ENCODE measurements at places on chromosomes 16 and 17.
A peak's percentile ranks its signal among the peaks of the same experiment; 100 is the strongest.

GRCh38 chr16:19589771-19590302 lies 34.3 kb downstream of the VPS35L start:
- H3K4me3 ChIP-seq = no peak overlapping the region
- no peak overlapping the region for H3K27ac ChIP-seq
- no peaks in the 10 kb centered on the region for H3K4me1 ChIP-seq
- no peak for DNase-seq

- H3K27me3 ChIP-seq = peaks cover 50% of the 10 kb centered on the region
- DNase-seq = peak; percentile 46
- peak within 1 kb of the TSS; percentile 40 for H3K4me3 ChIP-seq
- H3K4me1 ChIP-seq = peaks cover 21% of the 10 kb centered on the region
Observed at GRCh38 chr17:49575679-49576087, at the start of gene NXPH3. Gene NXPH3, plus strand, starts transcription at chr17:49575871. Its CDS starts 349 bp downstream, at chr17:49576220.

DNA sequence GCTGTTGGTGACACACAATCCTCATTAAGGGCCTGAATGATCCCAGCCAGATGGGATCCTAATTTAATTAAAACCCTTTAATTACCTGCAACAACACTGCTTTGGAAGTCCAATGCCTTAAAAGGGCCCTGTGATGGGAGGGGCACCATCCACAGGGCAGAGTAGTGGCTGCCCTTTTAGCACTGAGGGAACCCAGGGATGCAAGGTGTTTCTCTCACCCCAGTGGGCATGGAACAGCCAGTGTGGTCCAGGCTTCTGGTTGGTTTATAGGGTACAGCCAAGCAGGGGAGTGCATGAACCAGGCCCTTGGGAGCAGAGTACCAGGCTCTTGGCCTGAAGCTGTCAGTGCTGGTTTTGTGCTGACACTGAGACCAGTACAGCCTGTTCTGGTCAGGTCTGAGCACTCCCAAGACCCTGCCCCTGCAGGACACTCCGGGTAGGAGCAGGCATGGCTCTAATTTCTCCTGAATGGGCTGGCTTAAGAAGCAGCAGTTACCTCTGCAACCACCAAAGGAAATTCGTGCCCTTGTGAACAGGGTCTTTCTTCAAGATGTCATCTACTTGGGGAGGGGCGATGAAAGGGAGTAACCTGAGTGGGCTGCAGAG lies 9.9 kb downstream of the NXPH3 start:
- DNase-seq = no peak
- H3K27me3 ChIP-seq = no peaks in the 10 kb centered on the region
- no peak overlapping the region for H3K4me3 ChIP-seq
- peaks cover 6% of the 10 kb centered on the region for H3K4me1 ChIP-seq

- no peaks in the 10 kb centered on the region for H3K36me3 ChIP-seq
- H3K4me3 ChIP-seq = no peak overlapping the region
- H3K27me3 ChIP-seq = no peaks in the 10 kb centered on the region
- DNase-seq = no peak
Observed at GRCh38 chr16:19846436-19846835, 38.2 kb downstream of the GPRC5B start.

- H3K36me3 ChIP-seq = no peaks in the 10 kb centered on the region
- H3K4me3 ChIP-seq = no peak overlapping the region
- DNase-seq = no peak
Observed at GRCh38 chr16:65119435-65119834, 2.4 kb downstream of the CDH11 start.

- H3K4me1 ChIP-seq = peaks cover 62% of the 10 kb centered on the region
- H3K36me3 ChIP-seq = peaks cover 97% of the 10 kb centered on the region
- no peaks in the 10 kb centered on the region for H3K27me3 ChIP-seq
- peak overlapping the region; percentile 36 for H3K27ac ChIP-seq
- no peak for DNase-seq
- no peak overlapping the region for H3K4me3 ChIP-seq
Observed at GRCh38 chr17:74767111-74767516, 9.0 kb downstream of the NAT9 start.

GRCh38 chr17:62641153-62641552 lies 13.7 kb downstream of the MRC2 start:
- DNase-seq = no peak
- no peak overlapping the region for H3K4me3 ChIP-seq
- no peaks in the 10 kb centered on the region for H3K4me1 ChIP-seq
- H3K36me3 ChIP-seq = no peaks in the 10 kb centered on the region
- no peaks in the 10 kb centered on the region for H3K27me3 ChIP-seq
- no peak overlapping the region for H3K27ac ChIP-seq

GRCh38 chr16:30340621-30341020 lies 14.5 kb downstream of the CD2BP2 start:
- DNase-seq = peak; percentile 23
- H3K36me3 ChIP-seq = no peaks in the 10 kb centered on the region
- no peak overlapping the region for H3K4me3 ChIP-seq
- no peaks in the 10 kb centered on the region for H3K27me3 ChIP-seq

DNA sequence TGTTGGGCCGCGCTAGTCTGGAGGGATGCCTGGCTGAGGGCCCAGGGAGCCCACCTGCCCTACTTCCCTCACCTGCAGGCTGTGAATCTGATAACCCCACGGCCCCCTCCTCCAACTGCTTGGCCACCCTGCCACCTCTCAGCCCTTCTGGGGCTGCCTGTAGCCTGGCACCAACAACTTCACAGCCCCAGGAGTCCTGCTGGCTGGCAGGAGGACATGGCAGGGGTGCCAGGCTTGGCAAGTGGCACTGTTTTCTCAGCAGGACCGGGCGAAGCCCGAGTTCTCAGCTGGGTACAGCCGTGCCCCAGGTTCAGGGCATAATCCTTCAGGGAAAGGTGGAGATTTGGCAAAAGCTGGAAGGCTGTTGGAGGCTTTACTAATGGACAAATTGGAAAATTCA lies 129.6 kb downstream of the CMIP start:
- H3K27me3 ChIP-seq = no peaks in the 10 kb centered on the region
- no peak overlapping the region for H3K4me3 ChIP-seq
- H3K27ac ChIP-seq = no peak overlapping the region
- peaks cover 2% of the 10 kb centered on the region for H3K36me3 ChIP-seq
